ENCODE measurements at places on chromosomes 16 and 17.

- no peak for DNase-seq
These were observed 123.0 kb downstream of the CHD9NB start for GRCh38 chr16:52929478-52930400.

DNA sequence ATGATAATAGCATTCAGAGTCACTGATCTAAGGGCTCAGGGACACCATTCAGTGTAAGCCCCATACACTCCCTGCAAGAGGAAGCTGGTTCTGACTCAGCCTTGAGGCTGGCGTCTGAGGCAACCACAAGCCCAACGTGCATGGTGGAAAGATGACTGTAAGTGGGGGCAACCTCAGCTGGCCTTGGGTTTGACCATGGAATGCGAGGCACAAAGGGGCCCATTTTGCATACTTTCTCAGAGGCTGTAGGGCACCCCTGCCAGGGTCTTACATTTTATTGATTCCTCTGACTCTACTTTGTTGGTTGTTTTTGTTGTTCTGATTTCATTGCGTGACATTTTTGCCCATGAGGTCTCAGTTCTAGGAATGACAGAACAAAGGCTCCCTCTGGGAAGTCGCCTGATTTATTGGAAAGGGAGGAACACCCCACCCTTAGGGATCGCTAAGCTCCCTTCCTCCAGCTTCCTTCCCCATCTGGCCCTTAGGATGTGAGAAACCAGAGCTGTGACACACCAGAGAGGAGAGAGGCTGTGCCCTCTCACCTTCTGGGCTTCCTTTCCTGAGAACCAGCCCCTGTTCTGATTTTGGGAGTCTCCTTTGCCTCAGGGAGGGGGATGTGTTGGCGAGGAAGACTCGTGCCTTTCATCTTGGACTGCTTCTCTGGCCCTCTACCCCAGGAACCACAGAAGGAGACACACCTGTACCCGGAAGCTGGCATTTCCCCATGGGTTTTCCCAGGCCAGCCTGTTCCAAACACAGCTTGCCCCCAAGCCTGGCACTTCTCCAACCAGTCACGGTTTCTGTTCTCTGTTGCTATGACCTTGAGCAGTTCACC is 5.6 kb upstream of the CIITA start:
- peak; percentile 71 for DNase-seq

- peak; percentile 82 for DNase-seq
These were observed 7.7 kb downstream of the CORO6 start for GRCh38 chr17:29615048-29615385.

DNA sequence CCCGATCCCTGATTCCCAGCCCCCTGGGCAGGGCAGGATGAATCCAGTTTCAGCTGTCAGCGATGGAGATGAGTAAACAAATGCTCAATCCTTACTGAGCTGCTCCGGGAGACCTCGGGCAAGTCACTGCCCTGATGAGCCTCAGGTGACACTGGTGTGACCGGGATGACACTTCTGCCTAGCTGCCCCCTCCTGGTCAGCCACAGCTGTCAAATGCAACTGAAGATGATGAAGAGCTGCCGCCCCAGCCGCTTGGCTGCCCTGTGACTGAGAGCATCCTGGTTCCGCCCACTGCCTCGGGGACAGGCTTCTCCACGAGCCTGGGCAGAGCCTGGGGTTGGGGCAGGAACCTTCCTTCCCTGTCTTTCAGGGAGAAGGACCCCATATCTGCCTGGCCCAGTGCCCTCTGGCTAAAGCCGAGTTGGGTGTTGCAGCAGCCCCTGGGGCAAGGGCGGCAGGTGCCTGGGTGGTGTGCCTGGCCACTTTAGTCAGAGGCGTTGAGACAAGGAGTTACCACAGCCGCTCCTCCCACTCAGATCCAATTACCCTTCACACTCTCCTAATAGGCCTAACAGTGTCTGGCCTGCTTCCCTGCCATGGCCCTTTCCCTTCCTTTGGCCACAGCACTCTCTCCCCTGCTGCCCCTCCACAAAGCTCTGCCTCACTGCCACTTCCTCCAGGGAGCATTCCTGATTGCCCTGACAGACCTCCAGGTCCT is 5.5 kb downstream of the CCL17 start:
- DNase-seq, result no peak

GRCh38 chr16:61555718-61556441 is 480.4 kb downstream of the CDH8 start:
- DNase-seq, result no peak

- no peak for DNase-seq
These were observed at the start of gene MC1R for GRCh38 chr16:89918453-89919347. Gene MC1R, plus strand, starts transcription at chr16:89918862. Its CDS starts 397 bp downstream, at chr16:89919259.

- no peak for DNase-seq
These were observed 10.2 kb downstream of the TEX2 start for GRCh38 chr17:64252831-64253230.

DNA sequence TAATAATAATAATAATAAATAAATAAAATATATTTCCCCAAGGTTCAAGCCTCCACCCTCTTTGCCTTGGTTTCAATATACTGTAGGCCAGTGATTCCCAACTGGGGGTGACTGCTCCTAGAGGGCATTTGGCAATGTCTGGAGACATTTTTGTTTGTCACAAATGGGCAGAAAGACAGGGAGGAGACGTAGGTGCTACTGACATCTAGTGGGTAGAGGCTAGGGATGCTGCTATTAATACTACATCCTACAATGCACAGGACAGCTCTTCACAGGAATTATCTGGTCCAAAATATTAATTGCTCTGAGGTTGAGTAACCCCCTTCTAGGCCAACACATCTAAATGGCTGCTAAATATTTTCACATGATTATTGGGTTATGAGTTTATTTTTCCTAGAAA is 12.8 kb upstream of the PRR14 start:
- DNase-seq, result peak; percentile 62

- no peak for DNase-seq
These were observed 240.7 kb downstream of the RBFOX3 start for GRCh38 chr17:79370126-79370525.

- no peak for DNase-seq
These were observed 3.2 kb downstream of the UBALD1 start for GRCh38 chr16:4611337-4612021.

DNA sequence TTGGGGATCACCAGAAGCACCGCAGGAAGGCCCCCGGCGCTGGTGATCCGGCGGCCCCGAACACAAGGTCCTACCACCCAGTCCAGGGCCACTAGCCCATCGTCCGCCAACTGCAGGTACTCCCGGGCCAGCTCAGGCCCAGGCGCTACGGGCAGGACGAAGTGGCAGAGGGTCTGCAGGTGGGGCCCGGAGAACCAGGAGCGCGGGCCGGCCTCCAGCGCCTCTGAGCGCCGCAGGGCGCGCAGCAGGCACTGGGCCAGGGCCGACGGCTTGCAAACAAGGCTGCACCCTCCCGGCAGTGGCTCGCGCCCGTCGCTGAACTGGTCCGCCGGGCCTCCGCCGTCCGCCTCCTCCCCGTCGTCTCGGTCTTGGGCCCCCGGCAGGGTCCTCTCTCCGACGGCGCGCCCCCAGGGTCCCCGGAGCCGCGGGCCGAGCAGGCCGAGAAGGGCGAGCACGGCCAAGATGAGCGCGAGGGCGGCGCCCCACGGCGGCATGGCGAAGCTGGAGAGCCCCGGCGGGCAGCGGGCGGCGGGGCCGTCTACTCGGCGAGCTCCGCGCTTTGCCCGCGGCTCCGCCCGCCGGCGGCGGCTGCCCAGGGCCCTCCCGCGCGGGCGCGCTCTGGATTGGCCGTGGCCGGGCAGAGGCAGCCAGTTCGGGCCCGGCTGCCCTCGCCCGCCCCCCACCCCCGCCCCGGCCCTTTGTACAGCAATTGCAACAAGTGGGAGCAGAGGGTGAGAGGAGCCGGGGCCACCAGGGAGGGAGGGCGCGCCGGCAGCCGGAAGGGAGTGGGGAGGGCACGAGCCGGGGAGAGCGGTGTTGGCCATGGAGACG is at the start of gene ABHD15:
TSS of gene ABHD15 (minus strand) at position 565 of the 831 bp plus-strand sequence. CDS start at position 494, 71 bp downstream.
- DNase-seq, result peak; percentile 50

DNA sequence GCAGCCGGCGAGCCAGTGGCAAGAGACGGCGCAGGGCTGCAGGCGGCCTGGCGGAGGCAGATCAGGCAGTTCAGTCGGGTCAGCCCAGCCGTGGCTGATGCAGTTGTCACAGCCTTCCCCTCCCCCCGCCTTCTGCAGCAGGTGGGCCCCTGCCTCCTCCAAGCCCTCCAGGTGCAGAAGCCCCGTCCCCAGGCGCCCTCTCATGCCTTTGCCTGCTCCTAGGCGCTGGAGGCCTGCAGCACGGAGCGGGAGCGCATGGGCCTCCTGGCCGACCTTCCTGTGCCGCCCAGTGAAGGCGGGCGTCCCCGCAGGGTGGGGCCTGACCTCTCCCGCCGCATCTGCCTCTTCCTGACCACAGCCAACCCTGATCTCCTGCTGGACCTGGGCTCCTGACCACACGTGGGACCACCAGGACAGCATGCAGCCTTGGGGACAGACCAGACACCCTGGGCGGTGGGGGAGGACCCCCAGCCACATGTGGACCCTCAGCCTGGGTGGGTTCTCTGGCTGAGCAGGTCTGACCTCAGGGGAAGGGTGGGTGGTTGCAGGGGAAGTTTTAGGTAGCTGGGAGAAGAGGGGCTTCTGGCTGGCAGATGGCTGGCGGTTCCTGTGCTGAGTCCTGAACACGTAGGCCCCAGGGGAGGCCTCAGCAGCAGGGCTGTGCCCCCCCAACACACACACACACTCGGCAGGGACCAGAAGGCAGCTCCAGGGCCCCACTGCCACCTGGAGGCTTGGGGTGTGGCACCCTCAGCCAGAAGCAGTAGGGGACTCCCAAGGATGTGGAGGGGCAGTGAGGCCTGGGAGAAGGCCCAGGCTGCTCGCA is 3.1 kb upstream of the MRPS34 start:
- no peak for DNase-seq

GRCh38 chr17:57038486-57038885 is 46.6 kb upstream of the AKAP1 start:
- DNase-seq, result no peak

DNA sequence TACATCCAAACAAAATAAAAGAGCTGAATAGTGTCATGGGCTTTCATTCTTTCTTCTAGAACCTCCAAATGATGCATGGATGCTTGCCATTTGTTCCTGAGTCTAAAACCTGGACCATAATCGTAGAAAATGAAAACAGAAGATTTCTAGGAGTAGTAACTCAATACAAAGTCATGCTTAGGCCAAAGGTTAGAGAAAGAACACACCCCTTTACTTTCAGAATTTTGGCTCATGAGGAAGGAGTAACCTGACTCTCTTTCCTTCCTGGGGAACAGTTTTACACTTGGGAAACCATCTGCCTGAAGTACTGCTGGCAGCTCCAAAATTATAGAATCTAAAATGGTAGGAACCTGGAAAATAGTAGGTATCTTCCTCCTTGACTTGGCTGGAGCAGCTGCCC is 137.2 kb downstream of the SNX11 start:
- DNase-seq, result no peak

DNA sequence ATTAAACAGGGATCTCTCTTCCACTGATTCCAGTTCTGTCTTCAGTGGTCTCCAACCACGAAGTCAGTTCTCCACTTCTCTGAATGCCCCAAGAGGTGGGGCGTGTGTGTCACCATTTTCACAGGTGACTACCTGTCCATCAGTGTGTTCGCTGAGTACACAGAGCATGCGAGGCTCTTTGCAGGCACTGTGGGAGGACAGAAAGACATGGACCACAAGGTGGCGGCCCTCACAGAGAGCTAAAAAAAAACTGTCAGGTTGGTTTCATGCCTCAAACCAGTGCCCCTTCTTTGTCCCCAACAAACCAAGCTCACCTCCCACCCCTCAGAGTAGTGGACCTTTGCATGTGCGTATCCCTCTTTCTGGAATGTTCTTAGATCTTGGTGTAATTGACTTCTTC is 13.8 kb downstream of the EMP2 start:
- DNase-seq, result no peak

DNA sequence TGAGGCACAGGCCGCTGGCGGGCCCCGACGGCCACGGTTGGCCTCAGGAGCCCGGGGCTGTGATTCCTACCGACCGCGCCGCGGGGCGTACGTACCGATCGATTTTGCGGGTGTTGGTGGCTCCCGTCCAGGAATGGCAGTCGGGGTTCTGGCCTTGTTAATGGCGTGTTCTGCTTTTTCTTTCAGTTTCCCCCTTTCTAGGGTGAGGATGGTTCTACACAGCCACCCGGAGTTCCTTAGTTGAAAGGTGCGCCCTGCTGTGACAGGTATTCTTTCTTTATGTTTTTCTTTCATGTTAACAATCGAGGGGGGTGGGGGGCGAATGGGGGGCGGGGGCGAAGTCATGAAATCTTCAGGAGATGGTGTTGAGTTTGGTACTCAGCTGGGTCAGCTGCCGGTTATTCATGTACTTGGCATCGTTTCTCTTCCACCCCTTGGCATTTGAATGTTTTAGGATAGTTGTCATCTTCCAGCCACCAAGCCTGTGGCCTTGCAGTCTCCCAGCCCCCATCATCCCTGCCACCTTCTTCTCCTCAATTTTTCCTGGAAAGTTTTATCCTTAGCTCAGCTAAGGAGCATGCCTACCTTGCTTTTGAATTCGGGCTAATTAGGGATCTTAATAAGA is 802 bp downstream of the CYLD start:
- DNase-seq, result peak; percentile 53

DNA sequence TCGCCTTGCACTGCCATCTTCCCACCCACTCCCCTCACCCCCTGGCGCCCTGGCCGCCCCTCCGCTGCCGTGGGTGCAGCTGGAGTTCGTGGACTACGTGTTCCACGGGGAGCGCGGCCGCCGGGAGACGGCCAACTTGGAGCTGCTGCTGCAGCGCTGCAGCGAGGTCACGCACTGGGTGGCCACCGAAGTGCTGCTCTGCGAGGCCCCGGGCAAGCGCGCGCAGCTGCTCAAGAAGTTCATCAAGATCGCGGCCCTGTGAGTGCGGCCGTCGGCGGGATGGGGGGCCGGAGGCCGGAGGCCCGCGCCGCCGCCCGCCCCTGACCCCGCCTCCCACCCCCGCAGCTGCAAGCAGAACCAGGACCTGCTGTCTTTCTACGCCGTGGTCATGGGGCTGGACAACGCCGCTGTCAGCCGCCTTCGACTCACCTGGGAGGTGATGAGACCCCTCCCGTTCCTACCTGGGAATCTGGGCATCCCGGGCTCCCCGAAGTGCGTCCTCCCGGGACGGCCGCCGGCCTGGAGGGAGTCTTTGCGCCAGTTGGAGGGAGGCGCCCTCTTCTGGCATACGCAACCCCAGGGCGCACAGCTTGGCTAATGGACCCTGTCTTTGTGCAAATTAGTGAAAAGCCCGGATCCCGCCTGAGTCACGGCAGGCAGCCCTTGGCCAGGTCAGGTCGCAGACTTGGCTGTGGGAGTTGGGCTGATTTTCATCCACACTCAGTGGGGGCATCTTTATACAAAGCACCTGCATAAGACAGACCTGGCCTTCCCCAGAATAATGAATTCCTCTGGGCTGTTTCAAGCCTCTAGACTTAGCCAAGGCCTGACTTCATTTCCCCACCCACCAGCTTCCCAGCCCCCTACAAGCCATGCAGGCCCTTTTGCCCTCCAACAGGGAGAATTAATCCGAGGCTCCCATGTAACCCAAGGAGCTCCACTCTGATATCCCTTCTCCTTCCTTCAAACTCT is 14.3 kb downstream of the RAPGEFL1 start:
- DNase-seq, result peak; percentile 67

DNA sequence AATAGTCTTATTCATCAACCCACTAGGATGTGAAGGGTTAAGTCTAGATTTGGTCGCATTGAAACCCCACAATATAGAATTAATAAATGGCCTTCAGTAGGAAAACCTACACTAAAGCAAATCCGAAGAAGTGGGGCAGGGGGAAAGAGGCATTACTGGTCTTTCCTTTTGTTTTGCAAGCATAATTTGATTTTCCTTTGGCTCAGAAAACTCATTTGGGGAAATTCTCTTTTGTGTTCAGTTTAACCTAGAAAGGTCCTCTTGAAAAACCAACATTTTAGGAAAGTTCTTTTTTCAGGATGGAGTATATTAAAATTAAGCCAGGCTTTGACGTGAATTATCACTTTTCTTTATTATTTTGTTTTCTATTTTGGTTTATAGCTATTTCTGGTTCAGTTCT is 31.7 kb downstream of the ERCC4 start:
- DNase-seq, result no peak
